Dermis blood vessel endothelial cell (primary cell): ENCODE measurements at places on chromosomes 3 and 15.

DNA sequence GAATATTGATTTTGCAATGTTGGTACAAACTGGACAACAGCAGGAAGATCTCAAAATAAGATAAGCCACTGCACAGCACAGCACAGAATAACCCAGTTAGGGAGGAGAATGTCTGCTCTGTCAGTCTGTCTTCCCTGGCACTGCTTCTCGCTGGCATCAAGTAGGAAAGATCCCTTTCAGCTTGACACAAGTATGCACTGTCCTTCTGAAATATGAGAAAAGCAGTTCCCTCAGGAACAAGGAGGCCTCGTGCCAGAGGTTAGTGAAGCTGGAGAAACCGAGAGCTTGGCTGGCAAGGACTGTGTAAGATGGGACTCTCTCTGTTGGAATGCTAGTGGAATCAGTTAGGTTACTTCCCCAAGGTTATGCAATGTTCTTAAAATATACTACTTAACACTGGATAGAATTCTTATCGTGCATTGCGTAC, 59.1 kb downstream of the FMN1 start:
- no peak for DNase-seq

DNA sequence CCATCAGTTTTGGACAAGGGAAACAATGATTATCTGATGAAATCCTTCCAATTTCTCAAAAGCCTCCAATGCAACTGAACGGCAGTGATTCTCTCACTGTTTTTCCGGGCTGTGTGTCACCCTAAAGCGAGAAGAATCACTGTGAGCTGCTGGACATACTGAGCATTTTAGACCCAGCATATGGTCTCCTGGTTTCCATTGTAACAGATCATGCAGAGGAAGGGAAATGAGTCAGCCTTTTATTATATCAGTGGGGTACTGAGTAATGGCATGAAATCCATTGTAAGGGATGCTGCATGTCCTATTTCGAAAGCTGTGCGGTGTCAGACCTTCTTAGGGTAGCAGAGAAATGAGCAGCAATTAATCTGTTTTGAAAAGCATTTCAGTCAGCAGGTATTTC, 287.1 kb downstream of the IL5RA start:
- no peak for DNase-seq

GRCh38 chr3:127495821-127496655, 94.5 kb downstream of the TPRA1 start:
- no peak for DNase-seq

DNA sequence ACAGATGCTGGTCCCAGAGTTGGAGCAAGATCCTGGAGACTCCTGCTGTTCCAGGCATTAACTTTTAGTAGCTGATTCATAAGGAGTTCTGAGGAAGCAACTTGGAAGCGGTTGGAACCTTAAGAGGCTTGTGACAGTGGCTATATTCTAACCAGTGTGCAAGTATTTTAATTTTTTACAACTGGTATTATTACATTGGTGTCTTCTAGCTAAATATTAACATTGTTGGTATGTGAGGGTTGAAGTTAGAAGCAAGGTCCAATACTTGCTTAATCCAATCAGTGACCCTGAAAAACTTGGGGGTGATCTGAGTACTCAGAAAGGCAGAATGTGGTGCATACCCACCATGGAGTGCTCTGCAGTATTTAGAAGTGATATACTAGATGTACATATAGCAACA, 1.5 kb upstream of the OR4F15 start:
- DNase-seq: no peak

- no peak for DNase-seq
These were observed 339.2 kb upstream of the ONECUT1 start for GRCh38 chr15:53129121-53129904.

DNA sequence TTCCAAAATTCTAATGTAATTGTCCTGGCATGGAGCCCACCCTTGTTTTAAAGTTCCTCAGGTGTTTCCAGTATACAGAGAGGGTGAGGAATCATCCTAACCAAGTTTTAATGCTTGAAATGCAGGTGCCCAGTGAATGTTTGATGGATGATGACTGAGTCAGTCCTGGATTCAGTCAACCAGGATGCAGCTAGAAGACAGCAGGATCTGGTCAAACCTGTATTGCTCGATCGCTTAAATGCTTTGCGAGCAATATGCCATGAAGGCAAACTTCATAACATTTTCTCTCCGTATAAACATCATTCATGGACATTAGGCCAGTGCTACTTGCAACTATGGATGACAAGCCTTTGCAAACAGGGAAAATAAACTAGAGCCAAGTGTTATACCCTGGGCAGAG, 591.2 kb downstream of the RSL24D1 start:
- DNase-seq: no peak

GRCh38 chr3:36647423-36647853, 116.9 kb downstream of the DCLK3 start:
- DNase-seq: no peak

GRCh38 chr3:42714171-42714852, 11.7 kb upstream of the HHATL start:
- DNase-seq: no peak

DNA sequence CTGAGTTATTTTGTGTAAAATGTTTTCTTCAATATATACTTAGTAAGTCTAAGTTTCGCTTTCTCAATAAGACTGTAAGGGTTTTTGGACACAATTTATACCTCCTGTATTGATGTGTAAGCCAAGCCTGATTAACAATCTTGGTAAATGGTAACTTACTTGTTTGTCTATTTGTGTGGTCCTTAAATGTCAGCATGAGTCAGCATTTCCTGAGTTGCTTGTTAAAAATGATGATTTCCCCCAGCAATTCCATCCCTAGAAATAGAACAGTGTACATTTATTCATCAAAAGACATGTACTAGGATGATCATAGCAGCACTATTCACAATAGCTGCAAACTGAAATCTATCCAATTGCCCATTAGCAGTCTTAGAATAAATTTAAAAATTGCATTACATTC, 53.4 kb upstream of the LRIG1 start:
- DNase-seq: peak; percentile 8

DNA sequence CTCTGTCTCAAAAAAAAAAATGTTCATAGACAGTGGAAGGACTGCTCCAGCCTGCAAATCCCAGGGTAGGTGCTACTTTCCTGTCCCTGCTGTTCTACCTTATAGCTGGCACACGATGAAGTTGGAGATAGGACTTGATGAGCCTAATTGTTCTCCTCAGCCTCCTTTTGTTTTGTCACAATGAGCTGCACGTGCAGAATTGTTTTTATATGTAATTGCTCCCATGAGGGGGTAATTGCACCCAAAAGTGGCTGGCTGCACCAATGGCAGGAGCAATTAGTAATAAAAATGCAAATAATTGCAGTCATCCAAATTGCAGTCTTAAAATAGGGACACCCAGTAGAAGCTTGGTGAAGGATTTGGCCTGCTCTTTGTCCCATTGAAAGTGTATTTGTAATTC, 63.0 kb upstream of the PFN2 start:
- no peak for DNase-seq

- DNase-seq: no peak
These were observed 80.4 kb upstream of the MEF2A start for GRCh38 chr15:99485153-99485961.

DNA sequence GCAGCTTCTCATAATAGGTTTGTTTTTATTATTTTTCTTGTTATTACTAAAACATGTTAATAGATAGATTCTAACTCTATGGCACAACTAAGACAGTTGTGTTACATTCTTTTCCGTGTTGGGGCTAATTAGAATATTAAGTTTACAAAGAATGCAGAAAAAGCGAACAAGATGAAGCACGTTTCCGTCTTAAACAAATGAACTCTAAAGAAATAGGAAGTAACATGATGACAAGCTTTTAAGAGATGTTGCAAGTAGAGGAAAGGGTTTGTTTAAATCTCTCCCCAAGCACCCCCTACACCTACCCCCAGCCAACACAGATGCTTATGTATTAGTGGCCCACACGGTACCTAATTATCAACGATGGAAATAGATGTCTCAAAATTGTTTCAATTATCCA, 207.1 kb downstream of the TP63 start:
- no peak for DNase-seq

DNA sequence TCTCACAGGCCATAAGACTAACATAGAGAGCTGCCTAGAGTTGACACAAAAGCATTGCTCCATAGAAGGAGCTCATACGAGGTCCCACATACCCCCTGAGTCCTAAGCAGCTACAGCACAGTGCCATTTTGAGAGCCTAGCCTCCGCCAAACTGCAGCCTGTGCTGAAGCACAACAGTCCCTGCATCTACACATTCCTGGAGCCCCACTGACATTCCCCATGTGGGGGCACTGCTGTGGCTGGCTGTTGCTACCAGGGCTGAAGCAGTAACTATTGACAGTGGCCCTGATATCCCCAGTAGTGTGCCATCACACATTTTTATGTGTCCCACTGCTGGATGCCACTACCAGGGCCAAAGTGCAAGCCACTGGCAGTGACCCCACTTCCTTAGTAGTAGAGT, 80.3 kb downstream of the CERS3 start:
- no peak for DNase-seq

GRCh38 chr3:54071601-54072000, 50.8 kb upstream of the CACNA2D3 start:
- DNase-seq: no peak

DNA sequence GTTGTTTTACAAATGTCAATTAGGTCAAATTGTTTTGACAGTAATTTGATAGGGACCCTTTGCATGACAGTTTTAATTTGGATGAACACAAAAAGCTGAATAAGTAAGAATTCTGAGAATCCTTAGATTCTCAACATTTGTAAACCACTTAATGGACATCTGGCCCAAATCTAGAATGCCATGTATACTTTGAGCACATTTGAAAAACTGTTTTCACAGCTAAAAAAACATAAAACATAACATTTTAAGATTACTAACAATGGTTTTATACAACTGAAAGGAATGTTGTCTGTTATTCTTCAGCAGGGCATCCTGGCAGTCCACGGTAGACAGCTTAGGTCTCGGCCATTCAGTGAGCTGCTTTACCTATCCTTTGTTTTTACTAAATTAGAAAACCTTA, 34.5 kb upstream of the TM2D3 start:
- no peak for DNase-seq

DNA sequence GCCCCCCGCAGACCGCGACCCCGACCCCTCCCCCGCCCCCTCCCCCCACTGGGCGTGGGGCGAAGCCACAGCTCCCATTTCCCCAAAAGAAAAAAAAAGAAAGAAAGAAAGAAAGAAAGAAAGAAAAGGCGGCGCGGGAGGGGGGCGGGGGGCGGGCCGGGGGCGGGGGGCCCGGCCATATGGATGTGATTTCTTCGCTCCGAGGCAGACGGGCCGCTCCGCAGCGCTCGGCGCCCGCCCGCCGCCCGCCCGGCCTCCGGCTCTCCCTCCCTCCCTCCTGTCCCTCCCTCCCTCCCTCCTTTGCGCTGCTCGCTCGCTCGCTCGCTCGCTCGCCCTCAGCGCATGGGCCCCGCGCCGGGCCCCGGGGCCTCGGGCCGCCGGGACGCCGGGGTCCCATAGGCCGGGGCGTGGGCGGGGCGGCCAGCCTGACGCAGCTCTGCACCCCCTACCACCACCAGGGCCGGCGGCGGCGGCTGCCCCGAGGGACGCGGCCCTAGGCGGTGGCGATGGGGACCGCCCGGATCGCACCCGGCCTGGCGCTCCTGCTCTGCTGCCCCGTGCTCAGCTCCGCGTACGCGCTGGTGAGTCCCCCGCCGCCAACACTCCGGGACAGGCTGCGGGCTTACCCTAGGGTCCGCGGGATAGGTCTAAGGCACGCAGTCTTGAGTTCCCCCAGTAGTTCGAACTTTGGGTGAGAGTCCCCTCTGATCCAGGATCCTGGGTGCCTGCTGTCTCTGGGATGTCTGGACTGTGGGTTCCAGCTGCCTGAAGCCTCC, 5.7 kb downstream of the PTH1R start:
- no peak for DNase-seq

GRCh38 chr3:185807445-185808068, 17.3 kb downstream of the IGF2BP2 start:
- DNase-seq: peak; percentile 86

- peak; percentile 45 for DNase-seq
These were observed 794 bp downstream of the ARPP19 start for GRCh38 chr15:52567871-52568600.

- DNase-seq: no peak
These were observed 414.3 kb downstream of the RBMS3 start for GRCh38 chr3:29695201-29695600.

- peak; percentile 30 for DNase-seq
These were observed 7.9 kb upstream of the GP9 start for GRCh38 chr3:129052675-129053074.

DNA sequence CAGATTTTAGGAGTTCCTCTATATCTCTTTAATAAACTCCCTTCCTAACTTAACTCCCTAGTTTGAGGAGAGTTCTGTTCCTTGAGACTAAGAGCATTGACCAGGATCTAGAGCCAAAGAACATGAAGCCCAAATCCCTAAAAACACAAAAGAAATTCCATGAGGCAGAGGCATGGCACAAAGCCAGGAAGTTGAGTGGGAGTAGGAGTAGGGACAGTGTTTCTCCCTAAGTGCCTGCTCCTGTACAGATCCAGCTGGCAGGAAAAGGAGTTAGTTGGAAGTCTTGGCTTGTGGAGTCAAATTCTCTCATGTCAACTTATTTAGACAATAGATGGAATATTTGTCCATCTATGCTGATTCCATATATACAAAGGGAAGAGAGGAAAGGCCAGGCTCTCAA, 11.4 kb downstream of the ACTC1 start:
- DNase-seq: peak; percentile 28

GRCh38 chr15:70530503-70530902, 232.9 kb downstream of the UACA start:
- DNase-seq: no peak

- DNase-seq: no peak
These were observed 12.6 kb downstream of the KPNA1 start for GRCh38 chr3:122502139-122502538.

GRCh38 chr15:83358972-83359564, 74.6 kb upstream of the BNC1 start:
- no peak for DNase-seq

DNA sequence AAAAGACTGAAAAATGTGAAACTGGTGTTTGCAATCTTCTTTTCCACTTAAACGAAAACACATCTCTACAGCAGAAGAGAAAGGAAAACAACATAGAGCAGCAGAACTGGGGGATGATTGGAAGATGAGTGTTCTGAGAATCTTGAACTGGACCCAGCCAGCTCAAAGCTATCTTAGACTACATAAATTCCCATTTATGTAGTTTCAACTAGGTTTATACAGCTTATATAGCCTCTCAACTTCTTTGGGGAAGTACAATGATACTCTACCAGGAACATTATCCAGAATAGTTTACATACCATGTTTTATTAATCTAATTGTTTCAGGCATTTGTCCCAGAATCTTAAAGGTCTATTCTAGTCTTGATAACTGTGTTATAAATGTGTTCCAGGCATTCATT, 658.2 kb upstream of the LMCD1 start:
- DNase-seq: no peak

DNA sequence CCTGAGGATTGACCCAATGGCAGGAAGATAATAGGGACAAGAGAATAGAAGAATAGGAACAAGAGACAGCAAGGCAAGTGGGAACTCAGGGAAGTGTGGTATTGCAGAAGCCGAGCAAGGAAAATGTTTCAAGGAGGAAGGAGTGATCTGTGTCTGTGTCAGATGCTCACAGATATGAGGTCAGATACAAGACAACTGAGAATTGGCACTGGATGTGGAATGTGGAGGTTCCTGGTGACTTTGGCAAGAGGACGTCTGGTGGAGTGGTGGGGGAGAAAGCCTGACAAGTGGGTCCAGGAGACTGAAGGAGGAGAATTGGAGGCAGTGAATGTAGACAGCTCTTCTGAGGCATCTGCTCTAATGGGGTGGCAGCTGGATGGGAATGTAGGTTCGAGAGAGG, 24.1 kb downstream of the GYG1 start:
- DNase-seq: no peak

- DNase-seq: no peak
These were observed 777 bp downstream of the CIB1 start for GRCh38 chr15:90232941-90233386.
